ENCODE measurements at places on chromosomes 2 and 18.

GRCh38 chr18:77668219-77668618 lies 418.6 kb downstream of the GALR1 start:
- no peak overlapping the region for H3K27ac ChIP-seq
- no peaks in the 10 kb centered on the region for H3K36me3 ChIP-seq
- no peak overlapping the region for H3K4me3 ChIP-seq

GRCh38 chr2:140528982-140529381 lies 1601.8 kb downstream of the LRP1B start:
- no peaks in the 10 kb centered on the region for H3K27me3 ChIP-seq
- H3K4me3 ChIP-seq: no peak overlapping the region
- no peak overlapping the region for H3K27ac ChIP-seq
- H3K4me1 ChIP-seq: no peaks in the 10 kb centered on the region

- no peak overlapping the region for H3K27ac ChIP-seq
- H3K4me1 ChIP-seq: no peaks in the 10 kb centered on the region
- H3K27me3 ChIP-seq: no peaks in the 10 kb centered on the region
- H3K4me3 ChIP-seq: no peak overlapping the region
- no peaks in the 10 kb centered on the region for H3K36me3 ChIP-seq
- DNase-seq: no peak
Measured at GRCh38 chr2:83365476-83365875, 1093.6 kb downstream of the SUCLG1 start.

DNA sequence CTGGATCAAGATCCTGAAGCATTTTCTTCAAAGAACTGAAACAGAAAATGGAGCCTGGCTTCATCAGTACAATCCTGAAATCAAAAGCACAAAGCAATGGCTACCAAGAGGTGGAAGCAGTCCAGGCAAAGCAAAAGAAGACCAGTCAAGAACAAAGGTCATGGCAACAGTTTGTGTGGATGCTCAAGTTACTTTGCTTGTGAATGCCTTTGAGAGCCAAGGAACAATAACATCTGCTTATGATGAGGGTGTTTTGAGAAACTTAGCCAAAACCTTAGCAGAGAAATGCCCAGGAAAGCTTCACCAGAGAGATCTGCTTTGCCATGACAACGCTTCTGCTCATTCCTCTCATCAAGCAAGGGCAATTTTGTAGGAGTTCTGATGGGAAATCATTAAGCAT lies 723.1 kb downstream of the TMEM182 start:
- no peak overlapping the region for H3K4me3 ChIP-seq
- no peaks in the 10 kb centered on the region for H3K36me3 ChIP-seq
- DNase-seq: no peak

DNA sequence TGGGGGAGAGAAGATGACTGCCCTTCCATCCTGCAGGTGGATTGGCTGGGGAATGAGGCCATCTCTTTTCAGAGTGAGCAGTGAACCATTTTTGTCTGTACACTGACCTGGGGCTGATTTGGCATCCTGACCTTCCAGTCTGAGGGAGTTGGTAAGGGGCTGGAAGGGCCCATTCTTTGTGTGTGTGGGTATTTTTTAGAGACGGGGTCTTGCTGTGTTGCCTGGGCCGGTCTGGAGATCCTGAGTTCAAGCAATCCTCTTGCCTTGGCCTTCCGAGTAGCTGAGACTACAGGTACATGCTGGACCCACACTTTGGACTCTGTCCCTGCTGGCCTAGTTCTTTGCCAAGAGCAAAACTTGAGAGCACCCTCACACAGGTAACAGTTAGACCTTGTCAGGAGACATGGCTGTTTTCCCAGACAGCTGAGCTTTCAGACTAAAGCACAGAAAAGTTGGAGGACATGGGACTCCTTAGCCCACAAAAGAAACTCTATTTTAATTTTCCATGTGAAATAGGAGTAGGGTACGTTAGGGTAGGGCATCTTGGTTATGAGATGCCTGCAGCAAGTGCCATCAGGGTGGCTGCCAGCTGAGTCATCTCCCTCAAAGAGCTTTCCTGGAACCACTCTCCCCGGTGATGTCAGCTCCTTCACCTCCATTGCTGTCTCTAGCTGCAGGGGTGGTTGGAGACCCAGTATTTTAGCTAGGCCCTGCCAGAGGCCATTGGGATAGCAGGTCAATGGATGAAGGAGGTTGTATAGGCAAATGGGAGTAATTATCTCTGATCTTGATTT lies 60.7 kb downstream of the DGKD start:
- H3K27ac ChIP-seq: peak overlapping the region; percentile 76
- peaks cover 54% of the 10 kb centered on the region for H3K4me1 ChIP-seq
- no peaks in the 10 kb centered on the region for H3K36me3 ChIP-seq
- no peaks in the 10 kb centered on the region for H3K27me3 ChIP-seq
- no peak for DNase-seq

DNA sequence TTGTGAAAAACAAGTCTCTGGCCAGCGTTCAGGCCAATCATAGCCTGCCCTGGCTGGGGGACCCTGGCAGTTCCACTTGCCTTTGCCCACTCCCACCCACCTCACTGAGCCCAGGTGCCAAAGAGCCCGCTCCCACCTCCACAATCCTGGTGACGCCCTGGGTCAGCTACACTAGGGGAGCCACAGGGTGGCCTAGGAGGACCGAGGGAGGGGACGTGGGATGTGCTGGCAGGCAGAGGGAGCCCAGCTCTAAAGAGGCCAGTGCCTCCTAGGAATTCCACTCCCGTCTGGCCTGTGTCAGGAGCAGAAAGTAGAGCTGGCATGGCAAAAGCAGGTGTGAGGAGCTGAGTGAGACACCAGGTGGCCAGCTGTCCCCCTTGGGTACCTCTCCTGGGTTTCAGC lies 49.3 kb downstream of the TNS1 start:
- H3K4me1 ChIP-seq: peaks cover 94% of the 10 kb centered on the region
- H3K27me3 ChIP-seq: no peaks in the 10 kb centered on the region
- H3K27ac ChIP-seq: peak overlapping the region; percentile 65
- no peaks in the 10 kb centered on the region for H3K36me3 ChIP-seq
- no peak overlapping the region for H3K4me3 ChIP-seq
- peak; percentile 65 for DNase-seq

DNA sequence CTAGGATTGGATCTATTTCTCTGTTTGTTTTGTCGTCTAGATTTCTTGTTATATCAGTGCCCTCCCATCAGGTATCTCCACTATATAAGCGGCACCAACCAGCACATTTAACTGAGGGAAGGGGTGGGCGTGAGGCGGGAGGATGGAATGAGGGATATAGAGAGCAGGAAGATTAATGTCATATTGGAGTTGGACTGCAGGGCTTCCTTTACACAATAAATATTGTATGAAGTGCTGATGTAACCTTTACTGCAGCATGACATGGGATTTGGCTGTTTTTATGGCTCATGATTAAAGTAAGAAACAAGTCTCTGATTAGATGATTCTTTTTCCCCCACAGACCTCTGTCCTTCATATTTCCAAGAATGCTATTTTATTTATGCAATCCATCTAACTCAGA lies 54.8 kb downstream of the TMEM200C start:
- no peaks in the 10 kb centered on the region for H3K4me1 ChIP-seq
- DNase-seq: no peak
- H3K4me3 ChIP-seq: no peak overlapping the region
- no peak overlapping the region for H3K27ac ChIP-seq

DNA sequence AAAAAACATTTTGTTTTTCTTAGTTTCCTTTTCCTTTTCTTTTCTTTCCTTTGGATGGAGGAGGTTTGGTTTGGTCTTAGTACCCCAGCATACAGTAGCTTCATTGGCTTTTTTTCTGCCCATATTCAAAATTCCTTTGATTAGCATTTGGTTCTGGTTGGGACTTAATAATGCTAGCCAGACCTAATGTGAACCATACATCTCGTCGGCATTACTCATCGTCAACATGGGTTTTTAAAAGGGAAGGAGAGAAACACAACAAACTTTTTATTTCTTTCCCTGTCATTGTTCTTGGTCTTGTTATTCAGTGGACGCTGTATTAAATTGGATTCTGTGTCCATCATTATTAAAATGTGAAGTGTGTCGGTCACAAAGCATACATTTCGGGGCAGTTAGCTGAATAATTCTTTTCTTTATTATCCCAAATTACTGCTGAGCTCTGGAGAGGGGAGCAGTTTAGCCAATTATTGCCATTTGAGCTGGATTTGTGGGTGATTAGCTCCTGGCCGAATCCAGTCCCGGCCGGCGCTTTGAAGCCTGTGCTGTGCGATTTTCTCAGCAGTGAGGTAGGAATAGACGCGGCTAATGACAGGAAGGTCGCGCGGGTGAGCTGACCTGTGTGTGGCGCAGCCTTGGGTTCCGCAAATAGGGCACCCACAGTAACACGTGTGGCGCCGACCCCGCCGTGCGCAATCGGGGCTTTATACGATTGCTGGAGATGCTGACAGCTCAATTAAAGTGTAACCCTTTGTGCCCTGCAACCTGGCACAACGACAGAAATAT lies 303.3 kb downstream of the GBX2 start:
- H3K36me3 ChIP-seq: no peaks in the 10 kb centered on the region
- no peak for DNase-seq
- H3K4me3 ChIP-seq: no peak overlapping the region
- H3K27ac ChIP-seq: no peak overlapping the region
- no peaks in the 10 kb centered on the region for H3K4me1 ChIP-seq

- H3K4me3 ChIP-seq: peak overlapping the region; percentile 48
- no peaks in the 10 kb centered on the region for H3K27me3 ChIP-seq
- H3K27ac ChIP-seq: peak overlapping the region; percentile 12
- no peak for DNase-seq
- peaks cover 36% of the 10 kb centered on the region for H3K4me1 ChIP-seq
- no peaks in the 10 kb centered on the region for H3K36me3 ChIP-seq
Measured at GRCh38 chr2:177393203-177393755, 706 bp downstream of the AGPS start.

- H3K4me3 ChIP-seq: no peak within 1 kb of the TSS
- H3K27me3 ChIP-seq: no peaks in the 10 kb centered on the region
- no peak for DNase-seq
- H3K36me3 ChIP-seq: no peaks in the 10 kb centered on the region
- H3K4me1 ChIP-seq: no peaks in the 10 kb centered on the region
Measured at GRCh38 chr2:114442510-114442909, at the start of gene DPP10. Gene DPP10, plus strand, starts transcription at chr2:114442641.

DNA sequence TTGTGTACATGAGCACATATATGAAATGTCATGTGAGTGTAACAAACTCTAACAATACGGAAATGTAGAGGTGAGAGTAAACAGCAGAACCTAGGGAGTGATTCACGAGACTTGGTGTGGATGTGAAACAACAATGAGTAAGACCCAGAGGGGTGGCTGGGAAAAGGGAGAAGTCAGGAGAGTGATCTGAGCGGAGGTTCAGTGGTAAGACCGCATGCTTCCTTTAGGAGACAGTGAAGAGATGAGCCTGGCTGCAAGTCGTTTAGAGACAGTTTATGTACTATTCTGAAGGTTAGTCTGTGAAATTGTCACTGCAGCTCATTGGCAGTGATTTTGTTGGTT lies 150.6 kb downstream of the PRPF40A start:
- no peak for DNase-seq
- no peaks in the 10 kb centered on the region for H3K36me3 ChIP-seq
- peaks cover 16% of the 10 kb centered on the region for H3K4me1 ChIP-seq
- no peaks in the 10 kb centered on the region for H3K27me3 ChIP-seq
- H3K27ac ChIP-seq: no peak overlapping the region

GRCh38 chr2:138182937-138183312 lies 218.7 kb downstream of the HNMT start:
- H3K27me3 ChIP-seq: no peaks in the 10 kb centered on the region
- DNase-seq: no peak
- H3K36me3 ChIP-seq: no peaks in the 10 kb centered on the region
- no peak overlapping the region for H3K4me3 ChIP-seq
- H3K27ac ChIP-seq: no peak overlapping the region

DNA sequence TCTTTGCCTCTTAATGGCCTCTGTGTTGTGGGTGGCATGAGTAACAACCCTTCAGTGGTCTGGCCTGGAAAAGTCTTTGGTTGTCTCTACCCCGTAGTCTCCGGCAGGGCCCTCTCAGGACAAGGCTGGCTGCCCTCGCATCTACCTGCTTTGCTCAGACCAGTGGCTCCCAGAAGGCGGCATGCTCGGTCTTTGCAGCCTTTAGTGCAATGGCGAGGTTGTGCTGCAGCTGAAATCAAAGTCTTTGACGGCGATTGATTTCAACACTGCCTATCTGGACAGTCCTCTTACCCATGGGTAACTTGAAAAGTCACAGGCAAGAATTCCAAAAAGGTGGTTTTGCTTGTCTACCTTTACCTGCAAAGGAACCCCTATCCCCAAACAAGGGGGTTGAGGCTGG lies 95.9 kb downstream of the ALPK2 start:
- no peak overlapping the region for H3K27ac ChIP-seq
- no peak for DNase-seq
- H3K4me1 ChIP-seq: peaks cover 4% of the 10 kb centered on the region
- no peaks in the 10 kb centered on the region for H3K36me3 ChIP-seq
- H3K4me3 ChIP-seq: no peak overlapping the region
- H3K27me3 ChIP-seq: no peaks in the 10 kb centered on the region

DNA sequence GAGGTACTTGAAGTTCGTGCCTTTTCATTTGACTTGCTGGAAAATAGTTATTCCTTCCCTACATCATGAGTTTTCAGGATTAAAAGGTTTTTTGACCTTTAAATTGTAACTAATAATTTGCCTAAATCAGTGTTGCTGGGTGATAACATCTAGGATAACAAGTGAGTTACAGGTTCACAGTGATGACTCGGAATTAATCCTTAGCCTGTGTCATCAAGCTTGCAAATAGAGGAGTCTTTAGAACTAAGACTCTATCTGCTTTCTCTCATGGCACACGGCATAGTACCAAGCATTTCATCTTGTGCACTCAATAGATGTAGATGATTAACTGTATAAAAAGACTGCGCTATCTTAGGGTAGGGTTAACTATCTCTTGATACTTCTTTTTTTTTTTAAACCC lies 79.5 kb downstream of the CAMKMT start:
- no peak overlapping the region for H3K27ac ChIP-seq
- H3K36me3 ChIP-seq: no peaks in the 10 kb centered on the region
- H3K4me1 ChIP-seq: no peaks in the 10 kb centered on the region
- no peak overlapping the region for H3K4me3 ChIP-seq
- H3K27me3 ChIP-seq: no peaks in the 10 kb centered on the region

DNA sequence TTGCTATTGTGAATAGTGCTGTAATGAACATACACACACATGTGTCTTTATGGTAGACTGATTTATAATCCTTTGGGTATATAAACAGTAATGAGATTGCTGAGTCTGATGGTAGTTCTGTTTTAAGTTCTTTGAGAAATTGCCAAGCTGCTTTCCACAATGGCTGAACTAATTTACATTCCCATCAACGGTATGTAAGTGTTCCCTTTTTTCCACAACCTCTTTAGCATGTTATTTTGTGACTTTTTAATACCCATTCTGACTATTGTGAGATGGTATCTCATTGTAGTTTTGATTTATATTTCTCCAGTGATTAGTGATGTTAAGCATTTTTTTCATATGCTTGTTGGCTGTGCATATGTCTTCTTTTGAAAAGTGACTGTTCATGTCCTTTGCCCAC lies 86.7 kb downstream of the TTC27 start:
- no peaks in the 10 kb centered on the region for H3K27me3 ChIP-seq
- no peak for DNase-seq
- H3K36me3 ChIP-seq: no peaks in the 10 kb centered on the region
- H3K4me1 ChIP-seq: peaks cover 9% of the 10 kb centered on the region

GRCh38 chr2:191382801-191383200 lies 137.6 kb downstream of the MYO1B start:
- H3K27ac ChIP-seq: peak overlapping the region; percentile 65
- DNase-seq: no peak
- H3K4me1 ChIP-seq: peaks cover under 1% of the 10 kb centered on the region
- H3K27me3 ChIP-seq: no peaks in the 10 kb centered on the region
